ENCODE measurements at places on chromosomes 16 and 17. TPM values are rescaled to one million over a fixed set of nuclear protein-coding genes. Genes with fewer than 3 reads are reported as not detected.
A peak's percentile ranks its signal among the peaks of the same experiment; 100 is the strongest.

- no peak for DNase-seq
Measured at GRCh38 chr16:24819462-24820040, 26.2 kb upstream of the SLC5A11 start.

DNA sequence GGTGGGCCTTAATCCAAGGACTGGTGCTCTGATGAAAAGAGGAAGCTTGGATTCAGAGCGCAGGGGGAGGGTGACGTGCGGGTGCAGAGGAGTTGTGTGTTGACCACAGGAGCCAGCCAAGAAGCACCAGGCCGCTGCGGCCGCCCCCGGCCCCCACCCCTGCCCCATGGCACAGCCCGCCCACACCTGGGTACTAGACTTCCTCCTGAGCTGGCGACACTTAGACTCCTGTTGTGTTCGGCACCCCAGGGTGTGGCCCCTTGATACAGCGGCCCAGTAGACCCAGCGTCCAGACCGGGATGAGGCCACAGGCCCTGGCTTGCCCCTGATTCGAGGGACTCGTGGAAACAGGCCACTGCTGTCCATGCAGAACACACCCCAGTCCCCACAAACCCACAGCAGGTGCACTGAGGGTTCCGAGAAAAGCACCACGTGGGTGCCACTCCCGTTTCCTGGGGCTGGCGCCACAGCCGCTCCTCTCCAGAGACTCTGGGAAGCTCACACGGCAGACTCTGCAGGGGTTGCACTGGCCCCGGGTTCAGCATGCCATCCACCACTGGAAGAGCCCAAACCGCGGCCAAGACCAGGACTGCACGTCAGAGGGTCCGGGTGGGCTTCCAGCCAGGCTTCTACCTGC is 5.7 kb upstream of the SNAI3 start:
- DNase-seq, result no peak

The ABCC11 gene
- 0.40 TPM for total RNA-seq

The PARD6A gene
- total RNA-seq, result 2.8 TPM

DNA sequence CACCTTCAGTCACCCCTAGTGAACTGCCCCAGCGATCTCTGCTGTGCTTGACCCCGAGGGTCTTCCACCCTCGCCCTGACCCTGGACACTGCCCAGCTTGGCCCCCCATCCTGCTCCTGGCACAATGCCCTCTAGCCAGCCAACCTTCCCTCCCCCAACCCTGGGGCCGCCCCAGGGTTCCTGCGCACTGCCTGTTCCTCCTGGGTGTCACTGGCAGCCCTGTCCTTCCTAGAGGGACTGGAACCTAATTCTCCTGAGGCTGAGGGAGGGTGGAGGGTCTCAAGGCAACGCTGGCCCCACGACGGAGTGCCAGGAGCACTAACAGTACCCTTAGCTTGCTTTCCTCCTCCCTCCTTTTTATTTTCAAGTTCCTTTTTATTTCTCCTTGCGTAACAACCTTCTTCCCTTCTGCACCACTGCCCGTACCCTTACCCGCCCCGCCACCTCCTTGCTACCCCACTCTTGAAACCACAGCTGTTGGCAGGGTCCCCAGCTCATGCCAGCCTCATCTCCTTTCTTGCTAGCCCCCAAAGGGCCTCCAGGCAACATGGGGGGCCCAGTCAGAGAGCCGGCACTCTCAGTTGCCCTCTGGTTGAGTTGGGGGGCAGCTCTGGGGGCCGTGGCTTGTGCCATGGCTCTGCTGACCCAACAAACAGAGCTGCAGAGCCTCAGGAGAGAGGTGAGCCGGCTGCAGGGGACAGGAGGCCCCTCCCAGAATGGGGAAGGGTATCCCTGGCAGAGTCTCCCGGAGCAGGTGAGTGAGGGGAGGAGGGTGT is at the start of gene TNFSF13:
TSS of gene TNFSF13 (plus strand) at position 207 of the 776 bp plus-strand sequence. CDS start at position 497, 290 bp downstream.
- DNase-seq, result no peak

DNA sequence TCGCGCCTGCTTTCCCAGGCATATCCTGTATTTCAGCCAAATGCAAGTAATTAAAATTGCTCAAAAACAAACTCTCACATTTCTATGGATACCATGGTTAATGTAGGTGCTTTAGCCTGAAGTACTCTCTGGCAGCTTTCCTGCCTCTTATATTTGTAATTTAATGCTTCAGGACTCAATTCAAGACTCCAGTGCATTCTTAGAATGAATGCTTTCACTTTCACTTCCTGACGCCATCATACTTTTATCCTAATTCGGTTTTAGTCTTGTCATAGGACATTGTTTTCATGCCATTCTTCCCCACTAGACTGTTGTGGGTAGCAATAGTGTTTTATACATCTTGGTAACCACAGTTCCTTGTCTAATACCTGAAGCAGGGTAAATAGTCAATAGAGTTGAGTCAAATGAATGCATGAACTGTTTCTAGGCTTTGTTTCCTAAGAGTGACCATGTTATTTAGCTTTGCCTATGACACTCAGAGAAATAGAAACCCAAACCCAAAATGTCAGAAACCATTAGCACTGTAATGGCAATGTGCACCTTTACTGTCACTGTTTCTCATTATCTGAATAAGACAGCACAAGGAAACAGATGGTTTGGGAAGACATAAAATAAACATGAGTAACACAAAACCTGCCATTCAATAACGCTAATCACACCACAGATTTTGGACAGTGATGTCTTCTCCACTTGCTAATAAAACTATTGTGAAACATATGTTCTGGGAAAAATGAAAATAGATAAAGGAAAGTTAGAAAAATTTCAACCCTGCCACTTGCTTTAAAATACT is 705.5 kb downstream of the CDH11 start:
- peak; percentile 32 for DNase-seq

DNA sequence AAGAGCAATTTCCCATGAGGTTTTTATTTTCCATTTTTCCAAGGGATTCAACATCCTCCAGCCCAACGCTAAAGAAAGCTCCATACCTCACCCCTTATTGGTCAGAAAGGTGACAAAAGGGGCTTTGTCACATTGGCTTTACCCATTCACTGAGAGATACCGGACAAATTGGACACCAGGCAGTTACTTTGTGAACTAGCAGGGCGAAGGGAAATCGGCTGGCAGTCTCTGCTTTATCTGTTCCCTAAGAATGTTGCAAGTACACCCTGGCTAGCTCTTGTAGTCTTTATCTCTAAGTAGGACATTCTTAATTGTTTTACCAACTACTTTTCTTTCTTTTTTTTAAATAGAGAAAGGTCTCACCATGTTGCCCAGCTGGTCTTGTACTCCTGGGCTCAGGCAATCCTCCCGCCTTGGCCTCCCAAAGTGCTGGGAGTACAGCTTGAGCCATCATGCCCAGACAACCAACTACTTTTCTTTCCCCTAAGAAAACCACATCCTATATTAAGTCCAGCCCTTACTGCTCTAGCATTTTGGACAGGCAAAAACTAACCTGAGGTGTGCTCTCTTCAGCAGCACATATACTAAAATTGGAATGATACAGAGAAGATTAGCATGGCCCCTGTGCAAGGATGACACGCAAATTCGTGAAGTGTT is 16.8 kb downstream of the PRPSAP1 start:
- no peak for DNase-seq

DNA sequence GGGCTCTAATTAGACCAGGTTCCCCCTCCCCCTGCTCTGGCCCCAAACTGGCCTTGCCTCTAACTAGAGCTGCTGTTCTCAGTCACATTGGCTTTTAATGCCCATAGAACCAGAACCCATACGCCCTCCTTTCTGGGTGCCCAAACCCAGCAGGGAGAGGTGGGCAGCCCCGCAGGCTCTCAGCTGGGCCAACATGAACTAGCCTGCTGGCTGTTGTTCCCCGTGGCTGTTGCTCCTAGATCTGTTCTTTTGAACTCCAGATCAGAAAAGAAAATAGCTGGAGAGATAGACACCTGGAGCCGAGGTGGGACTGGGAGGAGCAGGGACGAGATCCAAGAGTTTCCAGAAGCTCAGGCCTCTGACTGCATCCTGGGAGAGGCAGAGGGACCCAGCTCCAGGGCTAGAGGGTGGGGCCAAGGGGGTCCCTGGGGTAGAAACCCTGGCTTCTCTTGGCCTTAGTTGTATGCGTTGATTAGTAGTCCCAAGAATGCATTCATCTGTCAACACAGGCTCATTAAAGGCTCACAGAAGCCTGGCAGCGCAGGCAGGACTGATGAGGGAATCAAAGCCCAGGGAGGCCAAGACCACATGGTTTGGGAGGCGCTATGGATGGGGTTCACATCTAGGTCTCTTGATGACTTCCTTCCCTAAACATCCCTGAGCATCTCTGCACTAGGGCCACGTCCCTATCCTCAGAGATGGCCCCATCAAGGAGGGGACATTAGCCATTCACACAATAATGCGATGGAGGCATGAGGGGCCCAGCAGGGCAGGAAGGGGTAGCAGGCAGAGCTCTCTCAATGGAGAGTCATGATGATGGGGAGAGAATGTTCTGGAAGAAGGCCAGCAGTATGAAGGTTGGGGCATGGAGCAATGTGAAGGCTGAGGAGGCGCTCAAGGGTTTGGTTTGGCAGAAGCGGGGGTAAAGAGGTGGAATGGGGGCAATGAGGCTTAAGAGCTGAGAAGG is 1.3 kb upstream of the CPSF4L start:
- DNase-seq, result no peak

DNA sequence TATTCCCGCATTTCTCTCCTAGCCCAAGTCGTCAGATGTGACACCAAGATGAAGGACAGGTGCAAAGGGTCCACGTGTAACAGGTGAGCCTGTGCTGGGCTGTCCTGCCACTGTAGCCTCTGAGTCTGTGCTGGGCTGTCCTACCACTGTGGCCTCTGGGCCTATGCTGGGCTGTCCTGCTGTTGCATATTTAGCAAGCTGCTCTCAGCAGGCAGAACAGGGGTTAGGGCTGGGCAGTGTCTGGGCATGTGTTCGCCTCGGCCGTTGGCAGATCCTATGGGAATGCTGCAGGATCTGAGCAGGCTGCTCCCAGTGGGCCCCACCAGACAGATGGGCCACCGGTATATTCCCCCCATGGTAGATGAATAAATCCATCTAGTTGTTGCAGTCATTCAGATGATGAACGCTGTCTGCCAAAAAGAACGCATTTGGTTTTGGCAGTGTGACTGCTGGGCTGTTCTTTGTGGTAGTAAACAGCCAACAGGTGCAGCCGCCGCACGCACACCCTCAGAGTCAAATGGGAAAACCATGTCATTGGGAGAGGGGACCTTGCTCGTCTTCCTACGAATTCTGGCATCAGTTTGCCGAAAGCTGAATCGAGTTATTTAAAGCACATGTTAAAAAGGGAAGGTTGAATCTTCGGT is 49.2 kb downstream of the CRISPLD2 start:
- DNase-seq, result no peak

The BMERB1 gene
- total RNA-seq, result 10.3 TPM

The RANGRF gene
- total RNA-seq, result 15.9 TPM

The VPS35L gene
- 25.3 TPM for total RNA-seq

- no peak for DNase-seq
Measured at GRCh38 chr17:38443356-38444031, 15.2 kb downstream of the ARHGAP23 start.

The MT1A gene
- total RNA-seq, result not detected

- DNase-seq, result peak; percentile 61
Measured at GRCh38 chr16:69709456-69710084, 16.8 kb downstream of the NQO1 start.

The SDR42E2 gene
- not detected for total RNA-seq

GRCh38 chr17:72136692-72137091 is 15.9 kb downstream of the SOX9 start:
- peak; percentile 72 for DNase-seq

GRCh38 chr17:66547151-66547865 is 244.9 kb downstream of the PRKCA start:
- DNase-seq, result no peak

DNA sequence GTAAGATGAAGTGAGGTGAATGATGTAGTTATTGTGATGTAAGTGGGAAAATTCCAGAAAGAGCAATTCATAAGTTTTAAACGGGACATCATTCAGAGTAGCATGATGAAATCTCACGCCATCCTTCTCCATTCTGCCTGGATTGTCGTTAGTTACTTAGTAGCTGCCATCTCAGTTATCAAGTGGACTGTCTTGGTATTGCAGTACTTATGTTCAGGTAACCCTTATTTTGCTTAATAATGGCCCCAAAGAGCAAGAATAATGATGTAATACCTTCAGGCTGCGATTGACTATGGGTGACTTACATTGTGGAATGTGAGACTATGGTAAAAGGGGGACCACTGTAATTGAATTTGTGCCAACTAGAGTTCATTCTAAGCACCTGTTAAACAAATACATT is 234.1 kb upstream of the TOM1L1 start:
- no peak for DNase-seq

DNA sequence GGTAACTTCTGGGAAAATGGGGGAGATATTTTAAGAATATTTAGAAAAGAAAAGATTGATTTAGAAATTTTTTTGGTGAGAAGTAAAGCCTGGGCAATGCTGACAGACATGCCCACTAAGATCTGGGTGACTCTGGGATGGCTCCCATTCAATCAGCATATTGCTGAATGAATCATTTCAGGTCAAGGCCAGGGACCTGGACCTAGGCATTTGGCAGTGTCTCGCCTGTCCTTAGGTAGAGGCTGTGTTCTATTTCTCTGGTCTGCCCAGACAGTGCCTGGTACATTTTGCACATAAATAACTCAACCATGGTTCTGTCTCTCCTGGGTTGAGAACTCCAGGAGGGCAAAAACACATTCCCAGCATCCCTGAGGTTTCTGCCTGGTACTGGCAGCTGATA is 39.9 kb downstream of the SMPD3 start:
- DNase-seq, result no peak

DNA sequence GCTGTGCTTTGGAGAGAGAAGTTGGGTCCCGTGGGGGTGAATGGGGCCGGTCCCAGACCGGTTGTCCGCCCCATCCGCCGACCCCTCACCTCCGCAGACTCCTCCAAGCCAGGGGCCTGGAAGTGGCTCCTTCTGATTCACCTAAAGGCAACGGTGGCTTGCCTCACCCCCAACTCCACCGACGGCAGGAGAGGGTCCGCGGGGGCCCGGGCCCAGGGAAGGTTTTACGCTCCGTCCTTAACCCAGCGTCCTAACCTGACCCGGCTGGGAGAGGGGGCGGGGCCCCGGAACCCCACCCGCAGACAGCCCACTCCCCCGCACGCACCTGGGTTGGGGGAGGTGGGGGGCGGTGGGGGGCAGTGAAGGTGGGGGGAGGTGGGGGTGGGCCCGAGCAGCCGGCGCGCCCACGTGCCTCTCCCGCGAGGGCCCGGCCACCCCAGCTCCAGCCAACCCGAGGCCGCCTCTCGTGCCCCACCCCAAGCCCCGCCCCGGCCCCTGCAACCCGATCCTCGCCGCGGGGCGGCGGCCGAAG is 12.7 kb upstream of the CD300A start:
- no peak for DNase-seq

- no peak for DNase-seq
Measured at GRCh38 chr17:78107457-78107856, 21.1 kb downstream of the TMC6 start.

DNA sequence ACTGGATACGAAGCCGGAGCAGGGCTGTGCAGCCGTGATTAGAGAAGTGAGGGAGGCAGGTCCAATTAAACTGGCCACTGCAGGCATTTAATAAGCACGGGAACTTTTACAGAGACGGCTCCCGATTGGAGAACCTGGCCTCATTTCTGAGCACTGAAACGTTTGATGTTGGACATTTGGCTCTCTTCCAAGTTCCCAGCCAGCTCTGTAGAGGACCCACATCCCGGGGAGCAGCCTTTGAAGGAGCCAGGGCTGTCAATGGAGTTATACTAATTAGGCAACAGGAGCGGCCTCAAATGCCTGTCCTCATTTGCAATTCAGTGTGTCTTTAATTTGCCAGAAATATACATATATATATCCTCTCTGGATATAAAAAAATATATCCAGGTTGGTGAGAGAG is 499.4 kb upstream of the C16orf82 start:
- DNase-seq, result no peak
